ENCODE measurements at places on chromosomes 16 and 17.

- DNase-seq = no peak
Measured at GRCh38 chr17:39666231-39666600, 1.1 kb downstream of the TCAP start.

GRCh38 chr16:67928561-67929364 lies 2.9 kb downstream of the CTRL start:
- DNase-seq = peak; percentile 28

- DNase-seq = no peak
Measured at GRCh38 chr16:73418691-73419090, 370.8 kb upstream of the ZFHX3 start.

GRCh38 chr16:69397821-69398521 lies 12.2 kb upstream of the TERF2 start:
- peak; percentile 37 for DNase-seq

GRCh38 chr16:49504023-49504364 lies 130.4 kb downstream of the C16orf78 start:
- DNase-seq = no peak

- no peak for DNase-seq
Measured at GRCh38 chr17:16259926-16260325, 42.9 kb downstream of the PIGL start.

DNA sequence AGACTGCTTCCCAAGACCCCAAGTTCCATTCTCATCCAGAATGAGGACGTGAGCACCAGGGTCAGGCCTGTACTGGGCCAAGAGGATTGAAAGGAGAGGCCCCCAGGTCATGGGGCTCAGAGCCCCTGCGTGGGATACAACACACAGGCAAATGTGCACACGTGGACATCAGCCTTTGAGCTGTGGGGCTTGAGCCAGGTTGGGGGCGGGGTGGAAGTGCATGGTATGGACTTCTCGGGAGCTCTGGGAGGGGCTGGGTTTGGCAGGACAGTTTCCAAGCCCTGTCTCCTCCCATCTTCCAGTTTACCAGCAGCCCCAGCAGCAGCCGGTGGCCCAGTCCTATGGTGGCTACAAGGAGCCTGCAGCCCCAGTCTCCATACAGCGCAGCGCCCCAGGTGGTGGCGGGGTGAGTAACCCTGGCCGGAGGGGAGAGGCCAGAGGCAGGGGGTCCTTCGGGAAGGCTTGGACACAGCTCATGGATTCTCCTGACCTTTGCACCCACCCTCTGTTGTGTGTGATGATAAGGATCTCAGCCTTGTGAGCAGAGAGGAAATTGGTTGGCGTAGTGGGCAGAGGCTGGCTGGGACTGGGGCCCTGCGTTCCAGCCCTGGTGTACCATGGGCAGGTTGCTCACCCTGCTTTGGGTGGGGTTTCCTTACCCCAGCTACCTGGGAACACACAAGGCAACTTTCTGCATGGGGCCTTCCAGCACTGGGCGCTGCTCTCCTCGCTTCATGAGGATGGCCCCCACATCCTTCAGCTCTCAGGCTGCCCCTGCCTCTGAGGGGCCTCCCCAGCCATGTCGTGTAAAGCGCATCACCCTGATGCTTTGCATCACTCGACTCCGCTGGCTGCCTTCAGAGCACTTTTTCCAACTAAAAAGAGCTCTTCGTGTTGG lies 10.4 kb upstream of the LASP1NB start:
- DNase-seq = no peak

GRCh38 chr16:29809850-29810698 lies 1.9 kb upstream of the PRRT2 start:
- no peak for DNase-seq

DNA sequence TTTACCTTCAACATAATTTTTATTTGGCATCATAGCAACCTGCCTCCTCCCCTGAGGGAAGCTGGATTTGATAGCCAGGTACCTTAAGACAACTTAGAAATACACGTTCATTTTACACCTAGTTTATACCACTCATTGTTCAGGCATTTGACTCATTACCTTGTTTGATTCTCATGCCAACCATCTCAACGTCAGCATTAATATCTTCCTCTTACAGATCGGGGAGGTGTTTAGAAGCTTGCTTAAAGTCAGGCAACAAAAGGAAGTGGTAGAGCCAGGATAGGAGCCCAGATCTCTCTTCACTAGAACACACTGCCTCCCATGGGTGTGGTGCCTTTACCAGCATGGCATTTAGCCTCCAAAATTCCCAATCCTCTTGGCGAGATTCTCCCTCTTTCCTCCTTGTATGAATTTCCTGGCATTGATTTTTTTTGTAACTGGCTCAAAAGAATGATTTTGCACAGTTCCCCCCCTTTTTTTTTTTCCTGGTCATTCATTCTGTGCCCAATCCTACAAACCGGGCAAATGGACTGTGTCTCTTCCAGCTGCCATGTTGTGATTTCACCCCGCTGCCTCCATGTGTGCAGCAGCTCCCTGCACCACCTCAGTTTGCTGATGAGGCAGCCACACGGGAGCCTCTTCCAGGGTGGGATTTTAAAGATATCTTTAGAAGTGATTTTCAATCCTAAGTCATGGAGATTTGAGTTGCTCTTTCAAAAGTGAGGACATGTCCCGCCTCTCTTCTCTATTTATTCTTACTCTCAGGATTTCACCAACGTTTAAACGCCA lies 383.6 kb downstream of the UTP18 start:
- no peak for DNase-seq

GRCh38 chr17:27862840-27863239 lies 30.3 kb downstream of the LYRM9 start:
- no peak for DNase-seq

GRCh38 chr17:77392376-77393273 lies 251.9 kb downstream of the SEC14L1 start:
- DNase-seq = no peak

DNA sequence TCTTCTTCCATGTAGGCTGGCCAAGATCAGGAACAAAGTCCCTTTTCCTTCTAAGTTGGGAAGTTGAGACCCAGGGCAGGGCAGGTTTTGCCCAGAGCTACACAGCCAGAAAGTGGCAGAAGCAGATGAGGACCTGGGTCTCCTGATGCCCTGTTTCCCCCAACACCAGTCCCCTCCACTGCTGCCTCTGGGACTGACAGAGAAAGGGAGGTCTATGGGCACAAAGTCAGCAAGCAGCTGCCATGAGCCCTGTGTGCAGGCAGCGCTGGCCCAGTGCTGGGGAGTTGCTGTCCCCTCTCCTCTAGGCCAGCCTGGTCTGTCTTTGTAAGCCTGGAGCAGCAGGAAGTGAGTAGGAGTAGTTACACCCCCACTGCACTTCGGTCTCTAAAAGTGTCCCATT lies 46.9 kb upstream of the NKD1 start:
- no peak for DNase-seq

- DNase-seq = no peak
Measured at GRCh38 chr17:68953340-68953997, 1.7 kb downstream of the ABCA8 start.

GRCh38 chr17:75241996-75242460 lies 19.4 kb downstream of the GGA3 start:
- DNase-seq = no peak

Measured in amniotic stem cell (primary cell).